ENCODE measurements at places on chromosomes 2 and 18.

- DNase-seq: peak; percentile 16
These were observed 17.7 kb upstream of the EN1 start for GRCh38 chr2:118865106-118865505.

GRCh38 chr2:156982615-156983014, 274.9 kb upstream of the GALNT5 start:
- no peak for DNase-seq

GRCh38 chr18:13316063-13316462, 97.5 kb downstream of the LDLRAD4 start:
- no peak for DNase-seq

- no peak for DNase-seq
These were observed 142.3 kb downstream of the TMEM163 start for GRCh38 chr2:134576478-134576877.

DNA sequence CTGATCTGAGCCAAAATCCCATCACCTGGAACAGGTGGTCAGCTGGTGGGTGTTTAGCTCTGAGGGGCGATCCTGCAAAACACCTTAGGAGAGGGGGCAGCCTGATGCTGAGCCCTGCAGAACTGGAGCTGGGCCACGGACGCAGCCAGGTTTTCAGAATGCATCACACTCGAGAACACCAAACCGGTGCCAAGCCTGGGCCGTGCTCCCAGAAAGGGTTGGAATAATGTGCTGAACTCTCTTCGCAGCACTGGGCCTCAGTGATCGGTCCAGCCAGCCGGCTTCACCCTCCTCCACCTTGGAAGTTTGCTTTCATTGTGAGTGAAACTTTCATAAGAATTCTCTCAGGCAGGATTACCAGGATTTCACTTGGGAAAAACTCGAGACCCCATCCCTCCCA, 56.5 kb upstream of the TTC39C start:
- no peak for DNase-seq

- no peak for DNase-seq
These were observed 394.7 kb downstream of the CLIP4 start for GRCh38 chr2:29509878-29510277.

DNA sequence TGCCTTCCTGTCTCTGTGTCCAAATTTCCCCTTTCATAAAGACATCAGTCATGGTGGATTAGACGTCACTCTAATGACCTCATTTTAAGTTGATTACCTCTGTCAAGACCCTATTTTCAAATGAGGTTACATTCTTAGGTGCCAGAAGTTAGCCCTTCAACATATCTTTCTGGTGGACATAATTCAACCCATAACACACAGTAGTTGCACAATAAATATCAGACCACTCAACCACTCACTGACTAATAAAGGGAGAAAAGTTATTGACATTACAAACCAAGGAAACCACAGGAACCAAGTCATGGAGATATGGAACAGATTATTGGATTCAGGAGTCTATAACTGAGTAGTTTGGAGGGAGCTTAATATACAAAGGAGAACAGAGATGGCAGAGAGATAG, 377.4 kb upstream of the ACVR2A start:
- DNase-seq: no peak

- DNase-seq: no peak
These were observed 13.0 kb downstream of the AQP12A start for GRCh38 chr2:240704651-240705050.

GRCh38 chr18:46688853-46689525, 32.0 kb upstream of the LOXHD1 start:
- DNase-seq: no peak

DNA sequence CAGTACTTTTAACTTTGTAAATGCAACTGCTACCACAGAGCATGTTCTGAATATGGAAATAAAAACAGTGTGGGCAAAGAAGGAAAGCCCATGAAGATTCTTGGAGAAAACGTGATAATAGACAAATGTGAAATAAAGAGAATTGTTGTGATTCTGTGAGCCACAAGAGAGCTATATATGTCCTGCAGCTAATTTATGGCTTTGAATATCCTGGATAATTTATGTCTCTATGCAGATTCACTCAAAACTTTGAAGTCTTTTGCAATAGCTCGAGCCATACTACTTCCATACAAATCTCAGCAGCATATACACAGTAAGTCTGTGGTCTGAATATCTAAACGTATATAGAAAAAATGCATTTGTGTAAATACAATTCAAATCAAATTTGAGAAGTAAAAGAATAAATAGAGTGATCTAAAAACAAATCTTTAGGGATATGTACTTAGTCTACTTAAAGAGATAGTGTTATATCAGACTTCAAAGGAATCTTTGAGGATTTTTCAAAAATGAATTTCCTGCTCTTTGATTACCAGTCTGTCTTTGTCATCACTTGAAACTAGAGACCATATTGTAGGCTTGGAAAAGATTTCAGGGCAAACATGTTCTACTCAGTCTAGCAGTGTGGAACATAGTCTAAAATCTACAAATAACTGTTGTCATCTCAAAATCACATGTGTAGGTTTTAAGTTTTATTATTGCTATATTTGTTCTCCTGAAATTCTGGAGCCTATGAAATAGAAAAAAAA, 107.1 kb downstream of the CSRNP3 start:
- no peak for DNase-seq

- no peak for DNase-seq
These were observed 447 bp downstream of the RETSAT start for GRCh38 chr2:85353876-85354285.

DNA sequence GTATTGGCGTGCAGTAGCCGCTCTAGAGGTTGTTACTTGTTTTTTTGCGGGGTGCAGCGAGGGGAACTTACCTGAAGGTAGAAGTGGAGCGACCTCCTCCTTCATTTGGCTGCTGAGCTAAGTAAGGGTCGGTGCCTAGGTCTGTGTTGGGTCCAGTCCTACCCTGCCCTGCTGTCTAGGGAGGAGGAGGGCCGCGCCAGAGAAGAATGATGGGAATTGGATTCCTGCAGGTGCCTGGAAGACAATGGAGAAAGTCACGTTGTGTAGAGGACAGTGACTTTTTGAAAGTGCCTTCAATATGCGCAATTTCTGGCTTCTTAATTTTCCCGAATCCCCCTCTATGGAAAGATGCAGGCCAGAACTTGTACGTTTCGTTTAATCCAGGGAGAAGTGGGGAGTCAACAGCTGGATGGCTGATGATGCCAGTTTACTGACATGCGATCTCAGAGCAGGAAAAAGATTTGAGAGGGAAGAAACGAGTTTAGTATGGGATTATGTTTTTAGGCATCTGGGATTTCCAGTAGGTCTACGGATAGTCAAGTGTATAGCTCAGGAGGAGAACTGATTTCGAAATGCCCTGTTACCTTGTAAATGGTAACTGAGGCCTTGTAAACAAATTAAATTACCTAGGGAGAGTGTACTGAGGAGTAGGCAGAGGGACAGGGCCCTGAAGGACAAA, 653 bp downstream of the MRPS9 start:
- DNase-seq: no peak

- DNase-seq: no peak
These were observed 386 bp downstream of the ICOS start for GRCh38 chr2:203936949-203937348.

GRCh38 chr2:31475692-31476091, 61.1 kb upstream of the XDH start:
- no peak for DNase-seq

DNA sequence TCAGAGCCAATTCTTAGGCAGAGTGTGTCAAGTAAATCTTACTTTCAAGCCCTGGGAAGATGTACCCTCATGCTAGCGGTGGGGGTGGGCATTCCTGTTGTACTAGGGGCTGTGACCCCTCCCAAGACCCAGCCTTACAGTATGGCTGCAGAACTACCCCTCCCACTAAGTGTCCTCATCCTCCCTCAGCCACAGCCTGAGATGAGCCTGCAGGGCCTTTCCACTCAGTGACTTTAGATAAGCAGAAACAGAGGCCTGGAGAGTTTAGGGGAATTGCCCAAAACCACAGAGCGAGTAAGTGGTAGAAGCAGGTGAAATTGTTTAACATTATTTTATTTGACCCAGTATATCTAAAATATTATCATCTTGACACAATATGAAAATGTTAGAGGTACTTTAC, 36.6 kb downstream of the TTC32 start:
- no peak for DNase-seq

GRCh38 chr2:210503001-210503623, 26.6 kb upstream of the LANCL1 start:
- no peak for DNase-seq

- no peak for DNase-seq
These were observed 69.6 kb downstream of the KLHL29 start for GRCh38 chr2:23454501-23455120.

DNA sequence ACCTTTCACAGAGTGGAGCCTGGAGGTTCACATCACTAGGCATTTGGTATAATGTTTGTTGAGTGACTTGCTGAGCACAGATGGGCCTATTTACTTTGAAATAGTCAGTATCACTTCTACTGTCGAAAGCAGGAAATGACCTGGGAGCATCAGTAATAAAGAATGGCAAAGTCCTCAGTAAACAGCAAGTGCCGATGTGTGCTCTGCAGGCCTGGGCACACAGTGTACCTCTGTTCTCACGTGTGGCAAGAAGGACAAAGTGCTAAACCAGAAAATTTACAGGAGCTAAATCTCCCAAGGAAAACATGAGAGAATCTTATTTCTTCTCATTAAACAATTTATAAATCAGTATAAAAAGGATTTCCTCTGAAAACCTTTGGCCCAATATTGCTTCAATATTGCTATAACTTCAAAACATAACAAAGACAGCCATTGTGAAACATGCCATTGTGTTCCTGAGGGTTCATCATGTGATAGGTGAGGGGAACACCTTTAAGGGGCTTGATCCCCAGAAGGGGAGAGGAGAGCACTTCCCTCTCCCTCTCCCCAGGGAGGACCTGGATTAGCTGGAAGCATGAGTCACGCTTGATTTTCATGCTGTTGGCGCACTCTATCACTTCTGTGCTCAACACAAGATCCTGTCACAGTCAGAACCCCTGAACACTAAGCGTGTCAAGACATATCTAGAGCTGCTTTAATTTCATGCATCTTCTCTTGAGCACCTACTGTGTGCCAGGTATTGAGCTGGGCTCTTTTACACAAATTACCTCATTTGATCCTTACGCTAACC, 131.5 kb upstream of the SMAD2 start:
- DNase-seq: no peak

- DNase-seq: no peak
These were observed 48.3 kb downstream of the RHBDD1 start for GRCh38 chr2:226884166-226884565.

GRCh38 chr2:144409241-144409640, 110.7 kb downstream of the ZEB2 start:
- no peak for DNase-seq

DNA sequence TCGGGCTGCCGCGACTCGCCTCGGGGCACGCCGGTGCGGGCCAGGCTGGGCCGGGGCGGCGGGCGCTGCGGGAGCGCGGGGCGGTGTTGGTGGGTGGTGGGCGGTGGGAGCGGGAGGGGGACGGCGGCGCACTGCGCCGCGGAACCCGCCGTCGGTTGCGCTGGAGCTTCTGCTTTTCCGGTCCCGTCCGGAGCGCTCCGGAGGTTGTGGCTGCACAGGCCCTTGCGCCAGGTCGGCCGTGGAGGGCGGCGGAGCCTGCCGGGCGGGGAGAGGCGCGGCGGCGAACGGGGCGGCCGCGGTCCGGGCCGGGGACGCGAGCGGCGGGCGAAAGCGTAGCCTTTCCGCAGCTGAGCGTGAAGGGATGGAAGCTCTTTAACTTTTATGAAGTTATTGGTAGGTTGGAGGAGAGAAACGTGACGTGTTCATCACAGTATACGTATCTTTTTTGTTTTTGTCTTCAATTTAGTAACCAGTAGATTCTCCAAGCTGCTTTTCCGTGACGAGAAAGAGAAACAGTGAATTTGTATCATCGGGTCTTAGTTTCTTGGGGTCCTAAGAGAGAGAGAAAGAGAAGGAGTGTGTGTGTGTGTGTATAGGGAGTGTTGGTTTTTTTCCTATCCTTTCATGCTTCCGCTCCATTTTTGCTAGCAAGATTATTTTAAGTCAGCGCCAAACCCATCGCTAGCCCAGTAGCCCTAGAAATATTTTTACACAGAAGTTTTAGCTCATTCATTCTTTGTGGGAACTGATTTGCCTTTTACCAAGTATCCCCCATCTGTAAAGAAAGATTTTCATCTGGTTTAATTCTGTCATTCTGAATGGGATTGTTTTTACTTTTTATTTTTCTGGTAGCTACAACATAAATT, 535 bp downstream of the ATG4B start:
- DNase-seq: peak; percentile 55

DNA sequence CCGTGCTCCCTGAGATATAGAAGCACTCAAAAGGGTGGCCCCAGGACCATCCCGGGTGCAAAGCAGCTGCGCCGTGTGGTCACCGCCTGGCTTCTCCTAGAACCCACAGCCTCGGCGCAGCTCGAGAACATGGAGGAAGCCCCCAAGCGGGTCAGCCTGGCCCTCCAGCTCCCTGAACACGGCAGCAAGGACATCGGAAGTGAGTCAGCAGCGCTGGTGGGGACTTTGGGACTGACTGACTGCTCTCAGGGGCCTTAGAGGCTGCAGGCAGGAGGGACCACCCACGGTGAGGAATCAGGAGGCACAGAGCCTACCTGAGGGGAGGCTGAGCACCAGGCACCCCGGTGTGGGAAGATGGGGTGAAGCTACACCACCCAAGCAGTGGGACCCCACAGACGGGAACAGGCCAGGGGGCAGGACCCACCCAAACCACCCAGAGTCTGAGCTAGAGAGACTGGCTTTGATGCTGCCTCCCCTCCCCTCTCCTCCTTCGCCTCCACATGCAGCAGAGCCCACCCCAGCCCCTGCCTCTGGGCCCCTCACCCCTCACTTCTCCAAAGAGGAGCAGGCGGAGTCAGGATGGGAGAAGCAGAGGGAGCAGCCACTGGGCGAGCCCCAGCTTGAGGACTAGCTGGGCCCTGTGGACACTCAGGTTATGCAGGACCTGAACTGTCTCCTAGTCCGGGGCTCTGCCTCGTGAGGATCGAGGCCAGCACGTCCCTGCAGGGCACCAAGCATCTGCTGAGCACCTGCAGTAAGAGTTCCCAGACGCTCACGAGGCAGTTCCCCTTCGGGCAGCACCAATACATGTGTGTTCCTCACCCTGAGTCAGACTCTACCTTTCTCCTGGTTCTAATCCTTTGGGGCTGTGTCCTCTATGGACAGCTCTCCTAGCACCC, 28.7 kb downstream of the MTERF4 start:
- DNase-seq: no peak

DNA sequence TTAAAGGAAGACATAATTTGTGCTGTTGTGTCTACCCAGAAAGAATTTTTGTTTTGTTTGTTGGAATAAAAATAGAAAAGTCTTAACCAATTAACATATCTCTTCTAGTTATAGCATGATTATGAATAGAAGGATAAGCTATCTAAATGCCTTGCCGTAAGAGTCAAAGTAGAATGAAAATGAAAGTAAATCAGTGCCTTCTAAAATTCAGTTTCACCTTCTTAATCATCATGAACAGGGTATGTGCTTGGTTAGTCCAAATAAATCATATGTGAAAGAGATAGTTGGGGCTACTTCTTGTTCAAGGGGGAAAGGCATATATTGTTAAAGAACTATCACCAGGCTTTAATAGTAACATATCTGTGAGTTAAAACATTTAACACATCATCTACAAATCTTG, 91.5 kb downstream of the GULP1 start:
- DNase-seq: no peak

DNA sequence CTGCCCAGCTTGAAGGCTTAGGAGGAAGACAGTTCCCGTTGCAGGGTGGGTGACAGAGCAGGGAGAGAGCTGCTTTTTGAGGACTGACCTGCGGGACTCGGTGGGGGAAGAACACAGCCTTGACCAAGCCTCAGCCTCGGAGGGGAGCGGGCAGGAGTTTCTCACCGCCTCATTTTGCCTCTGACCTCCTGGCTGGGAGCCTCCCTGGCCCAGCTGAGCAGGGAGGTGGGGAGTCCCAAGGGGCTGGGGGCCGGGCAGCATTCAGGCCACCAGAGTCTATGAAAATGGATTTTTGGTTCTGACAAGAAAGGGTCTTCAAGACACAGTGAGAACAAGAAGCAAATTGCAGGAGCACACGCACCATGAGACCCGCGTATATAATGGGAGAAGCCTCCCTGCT, 51.3 kb upstream of the SMAD7 start:
- no peak for DNase-seq

Measured in NCI-H1930 (cell line).